CD4-positive, alpha-beta T cell treated with Interferon alpha-2 for 1 hour (primary cell): ENCODE measurements at places on chromosomes 13 and 19.

DNA sequence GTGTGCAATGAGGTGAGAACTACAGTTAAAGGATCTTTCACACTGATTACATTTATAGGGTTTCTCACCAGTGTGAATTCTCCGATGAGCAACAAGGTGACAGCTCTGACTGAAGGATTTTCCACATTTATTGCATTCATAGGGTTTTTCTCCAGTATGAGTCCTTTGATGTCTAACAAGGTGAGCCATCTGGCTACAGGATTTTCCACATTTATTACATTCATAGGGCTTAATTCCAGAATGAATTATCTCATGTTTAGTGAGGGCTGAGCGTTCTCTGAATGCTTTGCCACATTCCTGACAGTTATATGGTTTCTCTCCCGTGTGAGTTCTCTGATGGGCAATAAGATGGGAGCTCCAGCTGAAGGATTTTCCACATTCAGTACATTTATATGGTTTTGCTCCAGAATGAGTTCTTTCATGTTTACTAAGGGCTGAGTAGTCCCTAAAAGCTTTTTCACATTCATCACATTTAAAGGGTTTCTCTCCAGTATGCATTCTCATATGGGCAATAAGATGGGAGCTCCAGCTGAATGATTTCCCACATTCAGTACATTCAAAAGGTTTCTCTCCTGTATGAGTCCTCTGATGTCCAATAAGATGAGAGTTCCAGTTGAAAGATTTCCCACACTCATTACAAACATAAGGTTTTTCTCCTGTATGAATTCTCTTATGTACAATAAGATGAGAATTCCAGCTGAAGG, 4.4 kb upstream of the C19orf18 start:
- no peak for DNase-seq

- no peak for DNase-seq
These were observed 72.3 kb upstream of the POMP start for GRCh38 chr13:28586439-28587173.

- DNase-seq = peak; percentile 36
These were observed 17.1 kb downstream of the NUMBL start for GRCh38 chr19:40673397-40673796.

GRCh38 chr19:29277102-29277501, 64.2 kb upstream of the UQCRFS1 start:
- DNase-seq = peak; percentile 54

DNA sequence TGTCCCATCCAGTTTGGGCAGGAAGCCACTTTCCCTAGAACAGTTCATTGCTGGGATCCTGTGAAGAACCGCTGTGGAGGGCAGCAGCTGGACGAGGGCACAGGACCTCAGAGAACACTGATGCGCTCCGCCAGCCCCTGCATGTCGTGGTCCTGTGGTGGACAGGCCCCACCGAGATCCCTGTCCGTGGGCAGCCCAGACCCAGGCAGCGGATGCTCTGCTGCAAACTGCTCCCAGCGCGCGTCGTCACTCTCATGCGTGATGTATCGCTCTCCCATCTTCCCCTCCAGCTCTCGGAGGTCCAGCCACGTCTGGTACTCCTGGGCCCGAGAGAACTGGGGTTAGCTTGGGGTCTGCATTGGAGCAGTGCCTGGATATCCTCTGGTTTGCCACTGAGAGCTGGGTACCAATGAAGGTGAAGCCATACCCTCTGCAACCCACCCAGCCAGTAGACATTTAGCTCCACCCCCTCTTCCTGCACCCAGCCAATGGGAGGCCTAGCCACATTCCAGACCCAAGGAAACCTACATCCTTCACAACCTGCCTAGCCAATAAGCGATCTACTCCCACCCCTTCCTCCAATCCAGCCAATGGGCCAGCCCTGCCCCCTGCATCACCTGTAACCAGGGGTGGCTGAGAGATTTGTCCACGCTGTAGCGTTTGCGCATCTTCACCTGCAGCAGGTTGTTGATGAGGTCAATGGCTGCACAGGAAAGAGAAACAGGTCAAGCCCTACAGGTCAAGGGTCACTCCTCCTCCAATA, 13.6 kb upstream of the DACT3 start:
- DNase-seq = no peak

DNA sequence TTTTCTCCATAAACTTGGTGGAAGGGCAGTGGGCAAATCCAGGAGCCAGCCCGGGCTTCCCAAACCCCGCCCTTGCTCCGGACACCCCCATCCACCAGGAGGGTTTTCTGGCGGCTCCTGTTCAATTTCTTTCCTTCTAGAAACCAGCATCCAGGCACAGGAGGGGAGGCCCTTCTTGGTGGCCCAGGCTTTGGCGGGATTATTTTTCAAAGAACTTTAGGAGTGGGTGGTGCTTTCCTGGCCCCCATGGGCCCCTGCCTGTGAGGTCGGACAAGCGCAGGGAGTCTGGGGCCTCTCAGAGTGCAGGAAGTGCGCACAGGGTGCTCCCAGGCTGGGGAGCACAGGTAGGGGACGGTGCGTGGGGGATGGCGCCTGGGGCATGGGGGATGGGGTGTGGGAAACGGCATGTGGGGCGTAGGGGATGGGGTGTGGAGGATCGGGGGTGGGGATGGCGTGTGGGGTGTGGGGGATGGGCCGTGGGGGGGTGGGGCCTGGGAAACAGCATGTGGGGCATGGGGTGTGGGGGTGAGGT, 396 bp downstream of the F7 start:
- DNase-seq = no peak
